ENCODE measurements at places on chromosomes 7 and 10.

DNA sequence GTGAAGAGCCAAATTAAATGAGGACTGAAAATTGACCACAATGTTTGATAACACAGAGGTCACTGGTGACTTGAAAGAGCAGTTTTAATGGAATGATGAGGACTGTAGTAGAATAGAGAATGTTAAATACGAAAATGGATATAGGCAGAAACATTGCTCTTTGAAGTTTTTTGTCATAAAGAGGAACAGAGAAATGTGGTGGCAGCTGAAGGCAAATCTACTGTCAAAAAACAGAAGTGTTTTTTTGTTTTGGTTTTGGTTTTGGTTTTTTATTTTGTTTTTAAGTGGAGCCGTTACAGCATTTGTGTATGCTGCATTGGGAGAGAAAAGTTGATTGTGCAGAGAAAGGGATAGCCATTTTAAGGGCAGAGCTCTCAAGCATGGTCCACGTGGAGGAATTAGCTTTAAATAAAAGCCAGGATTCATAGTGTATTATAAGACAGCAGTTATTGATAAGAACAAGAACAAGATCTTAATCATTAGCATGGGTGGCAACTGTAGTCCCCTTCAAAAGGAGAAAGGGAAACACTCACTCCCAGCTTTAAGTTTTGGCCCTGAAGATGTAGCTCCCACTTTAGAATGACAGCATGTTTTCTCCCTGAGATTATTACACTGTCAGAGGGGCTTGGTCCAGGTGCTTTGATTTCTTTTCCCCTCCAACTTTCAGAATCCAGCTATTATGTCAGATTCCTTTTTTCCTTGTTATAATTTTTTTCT, 156.7 kb upstream of the BET1 start:
- no peak for DNase-seq

DNA sequence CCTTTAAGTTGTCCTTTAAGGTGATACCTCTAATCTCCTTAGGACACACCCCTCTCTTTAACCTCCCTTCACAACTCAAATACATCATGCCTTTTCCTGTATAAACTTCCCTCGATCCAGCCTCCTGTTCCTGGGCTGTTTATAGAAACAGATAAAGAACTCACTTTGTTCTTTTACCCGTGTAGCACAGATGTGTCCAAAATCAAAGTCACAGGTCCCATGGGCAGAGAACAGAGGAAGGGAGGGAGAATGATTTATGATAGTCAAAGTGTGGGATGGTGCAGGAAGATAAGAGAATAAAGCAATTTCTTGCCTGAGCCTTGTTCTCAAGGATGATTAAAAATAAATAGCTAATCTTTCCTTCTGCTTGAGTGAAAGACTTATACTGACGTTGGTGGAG, 50.3 kb upstream of the CABCOCO1 start:
- DNase-seq: no peak

- DNase-seq: no peak
These were observed 70.2 kb downstream of the HTR7 start for GRCh38 chr10:90787393-90788198.

DNA sequence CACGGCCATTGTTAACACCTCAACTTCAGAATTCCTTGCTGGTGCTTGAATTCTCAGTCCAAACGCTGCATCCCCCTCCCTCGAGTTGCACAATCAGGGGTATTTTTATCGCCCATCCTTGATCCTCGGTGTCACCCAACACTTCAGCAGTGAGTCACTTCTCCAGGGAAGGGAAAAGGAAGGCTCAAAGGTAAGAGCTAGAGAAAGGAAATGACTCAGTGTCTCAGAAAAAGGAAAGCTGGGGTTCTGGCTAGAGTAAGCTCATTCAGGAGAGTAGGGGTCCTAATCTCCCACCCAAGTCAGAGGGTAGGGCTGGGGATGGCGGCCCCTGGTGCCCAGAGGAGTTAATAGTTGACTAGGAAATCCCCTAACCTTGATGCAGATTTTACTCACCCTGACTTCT, 39.8 kb upstream of the TRIM8 start:
- DNase-seq: no peak

- no peak for DNase-seq
These were observed 2.7 kb downstream of the GET4 start for GRCh38 chr7:879093-879492.

DNA sequence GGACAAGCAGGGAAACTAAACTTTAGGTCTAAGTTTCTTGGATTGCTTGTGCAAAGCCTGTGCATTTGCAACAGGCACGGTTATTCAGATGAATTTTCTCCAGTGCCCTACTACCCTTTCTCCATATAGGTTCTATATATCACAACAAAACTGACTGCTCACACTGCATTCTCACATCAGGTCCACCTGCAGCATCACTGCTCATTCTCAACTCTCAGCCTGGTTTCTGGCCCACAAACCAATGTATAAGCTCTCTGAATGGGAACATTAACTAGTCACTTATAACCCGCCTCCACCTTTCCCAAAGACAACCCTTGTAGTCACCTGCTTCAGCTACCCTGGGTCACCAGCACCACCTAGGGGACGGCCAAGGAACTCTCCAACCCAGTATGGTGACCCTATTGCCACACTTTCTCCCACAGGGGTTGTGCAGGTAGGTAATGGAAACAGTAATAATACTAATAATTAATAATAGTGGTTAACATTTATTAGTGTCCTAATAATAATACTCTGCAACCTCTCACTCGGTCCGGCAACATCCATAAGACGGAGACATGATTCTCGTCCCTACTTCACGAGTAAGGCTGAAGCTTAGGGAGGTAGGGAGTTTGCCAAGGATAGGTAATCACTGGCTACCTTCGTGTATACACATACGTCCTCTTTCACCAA, 97.3 kb downstream of the CLEC2L start:
- peak; percentile 18 for DNase-seq

DNA sequence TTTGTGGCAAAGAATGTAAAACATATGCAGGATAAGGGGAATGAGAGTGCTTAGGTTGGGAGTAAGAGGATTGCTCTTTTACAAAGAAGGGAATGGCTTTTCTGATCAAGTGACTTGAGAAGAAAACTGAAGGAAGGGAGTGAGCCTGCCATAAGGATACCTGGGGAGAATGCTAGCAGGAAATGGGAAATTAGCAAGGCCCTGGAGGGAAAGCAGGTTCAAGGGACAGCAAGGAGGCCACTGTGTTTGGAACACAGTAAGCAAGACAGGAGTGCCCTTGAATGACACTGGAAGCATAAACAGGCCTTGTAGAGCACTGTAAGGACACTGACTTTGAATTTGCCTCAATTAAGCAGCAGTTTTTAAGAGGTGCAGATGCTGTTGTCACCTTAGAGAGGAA, 1069.9 kb downstream of the DNAJB9 start:
- DNase-seq: no peak

GRCh38 chr7:20661884-20662283, 46.4 kb downstream of the ABCB5 start:
- no peak for DNase-seq

DNA sequence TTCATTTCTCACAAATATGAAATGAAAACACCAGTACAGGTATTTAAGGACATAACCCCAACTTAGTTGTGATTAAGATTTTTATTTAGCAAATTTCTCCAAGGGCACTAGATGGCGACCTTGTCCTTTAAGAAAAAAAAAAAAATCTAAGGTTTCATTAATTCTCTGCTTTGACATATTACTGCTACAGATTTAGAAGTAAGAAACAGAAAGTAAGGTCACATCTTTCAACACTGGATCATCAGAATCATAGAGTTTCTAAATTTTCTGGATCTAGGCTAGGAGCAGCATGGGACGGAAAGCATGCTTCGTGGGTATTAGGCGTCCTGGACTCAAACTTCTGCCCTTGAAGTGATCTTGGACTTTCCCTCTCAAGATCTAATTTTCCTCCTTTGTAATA, 85.5 kb upstream of the PRKG1 start:
- DNase-seq: no peak

- DNase-seq: no peak
These were observed 9.3 kb downstream of the NOD1 start for GRCh38 chr7:30469303-30469702.

DNA sequence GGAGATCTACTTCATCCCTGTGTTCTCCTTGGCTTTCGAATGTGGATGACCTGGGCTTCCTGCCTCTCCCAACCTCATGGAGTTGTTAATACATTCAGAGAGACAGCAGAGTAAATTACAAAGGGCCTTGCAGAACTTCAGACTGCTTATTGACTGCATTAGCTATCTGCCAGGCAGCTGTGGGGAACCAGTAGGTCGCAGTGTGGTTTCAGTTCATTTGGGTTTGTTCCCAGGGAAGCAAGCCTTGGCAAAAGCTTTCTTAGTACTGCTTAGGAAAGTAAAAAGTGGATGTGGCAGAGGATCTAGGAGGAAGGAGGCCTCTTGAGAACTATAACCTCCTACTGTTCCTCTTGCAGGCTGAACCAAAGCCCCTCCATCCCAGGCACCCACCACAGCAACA, 9.2 kb downstream of the NPFFR1 start:
- no peak for DNase-seq

Measured in stimulated activated CD8-positive, alpha-beta memory T cell treated with anti-CD3 and anti-CD28 coated beads, Interleukin-7, amount 100 ng/mL, for 1 hour (primary cell).